ENCODE measurements at places on chromosomes 6 and 20. TPM values are rescaled to one million over a fixed set of nuclear protein-coding genes. Genes with fewer than 3 reads are reported as not detected.

The SLC22A16 gene
- polyA plus RNA-seq: 0.37 TPM

The TBXT gene
- 0.23 TPM for polyA plus RNA-seq

DNA sequence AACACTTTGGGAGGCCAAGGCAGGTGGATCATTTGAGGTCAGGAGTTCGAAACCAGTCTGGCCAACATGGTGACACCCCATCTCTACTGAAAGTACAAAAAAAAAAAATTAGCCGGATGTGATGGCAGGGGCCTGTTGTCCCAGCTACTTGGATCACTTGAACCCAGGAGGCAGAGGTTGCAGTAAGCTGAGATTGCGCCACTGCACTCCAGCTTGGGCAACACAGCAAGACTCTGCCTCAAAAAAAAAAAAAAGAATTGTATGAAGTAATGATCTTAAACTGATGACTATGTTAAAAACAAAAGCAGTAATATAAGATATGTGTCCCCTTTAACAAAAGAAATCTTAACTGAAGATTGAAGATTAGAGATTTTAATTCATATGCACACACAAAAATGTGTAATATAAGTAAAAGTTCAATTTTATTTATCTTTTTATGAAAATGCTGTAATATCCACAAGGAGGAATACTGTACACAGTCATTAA is 29.0 kb upstream of the RUNX2 start:
- DNase-seq: no peak

DNA sequence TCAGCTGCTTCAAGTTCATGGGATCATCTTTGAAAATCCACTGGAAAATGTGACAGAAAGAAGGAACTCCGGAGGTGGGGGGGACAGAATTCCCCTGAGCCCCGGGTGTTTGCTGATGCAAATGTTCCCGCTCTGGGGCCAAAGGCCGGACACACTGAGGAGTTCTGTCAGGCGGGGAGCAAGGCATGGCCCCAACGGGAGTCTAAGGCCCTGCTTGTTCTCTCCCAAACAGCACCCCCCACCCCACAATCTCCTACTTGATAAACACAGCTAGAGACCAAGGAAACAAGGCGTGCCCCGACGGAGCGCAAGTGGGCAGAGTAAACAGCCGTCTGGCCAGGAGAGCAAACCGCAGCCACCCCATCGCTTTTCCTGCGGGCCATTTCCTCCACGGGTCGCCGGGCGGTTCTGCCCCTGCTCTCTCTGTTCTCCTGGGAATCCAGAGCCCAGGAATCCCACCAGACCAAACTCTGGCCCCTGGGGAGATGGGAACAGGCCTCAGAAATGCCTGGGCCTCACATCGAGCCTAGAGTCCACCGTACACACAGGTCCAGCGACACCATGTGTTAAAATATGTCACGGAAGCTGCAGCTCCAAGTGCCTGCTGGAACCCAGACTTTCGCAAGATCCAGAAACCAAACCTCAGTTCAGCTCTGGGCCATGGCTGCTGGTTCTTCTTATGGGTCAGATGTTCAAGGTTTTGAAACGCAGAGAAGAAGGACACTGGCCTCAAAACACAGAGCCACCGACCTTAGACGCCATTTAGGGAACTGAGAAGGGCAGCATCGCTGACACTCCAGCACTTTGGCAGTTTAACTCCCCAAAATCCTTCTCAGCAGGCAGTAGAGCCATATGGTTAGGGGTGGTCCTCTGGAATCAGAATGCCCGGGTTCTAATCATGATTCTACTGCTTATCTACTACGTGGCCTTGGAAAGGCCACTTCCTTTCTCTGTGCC is 104.2 kb downstream of the PREX1 start:
- DNase-seq: no peak

- no peak for DNase-seq
Observed at GRCh38 chr6:163668061-163668426, 253.5 kb downstream of the QKI start.

DNA sequence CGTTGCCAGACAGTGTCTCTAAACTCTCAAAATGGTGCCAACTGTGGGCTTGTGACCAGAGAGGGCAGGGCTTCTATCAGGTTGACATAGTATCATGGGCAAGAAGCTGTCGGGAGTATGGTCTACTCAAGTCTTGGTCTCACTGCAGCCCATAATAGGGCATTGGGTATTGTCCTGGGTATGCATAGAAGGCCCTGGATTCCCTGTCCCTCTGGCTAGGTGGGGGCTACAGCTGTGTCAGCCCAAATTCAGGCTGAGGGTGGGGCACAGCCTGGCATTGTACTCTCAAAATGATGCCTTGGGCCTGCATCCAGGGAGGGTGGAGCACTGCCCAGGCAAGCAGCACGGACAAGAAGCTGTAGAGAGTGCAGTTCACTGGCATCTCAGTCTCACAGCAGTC is 408.8 kb upstream of the MAN1A1 start:
- no peak for DNase-seq

GRCh38 chr20:56626367-56627121 is 2.6 kb upstream of the TFAP2C start:
- peak; percentile 92 for DNase-seq
